ENCODE measurements at places on chromosomes 2 and 18.

DNA sequence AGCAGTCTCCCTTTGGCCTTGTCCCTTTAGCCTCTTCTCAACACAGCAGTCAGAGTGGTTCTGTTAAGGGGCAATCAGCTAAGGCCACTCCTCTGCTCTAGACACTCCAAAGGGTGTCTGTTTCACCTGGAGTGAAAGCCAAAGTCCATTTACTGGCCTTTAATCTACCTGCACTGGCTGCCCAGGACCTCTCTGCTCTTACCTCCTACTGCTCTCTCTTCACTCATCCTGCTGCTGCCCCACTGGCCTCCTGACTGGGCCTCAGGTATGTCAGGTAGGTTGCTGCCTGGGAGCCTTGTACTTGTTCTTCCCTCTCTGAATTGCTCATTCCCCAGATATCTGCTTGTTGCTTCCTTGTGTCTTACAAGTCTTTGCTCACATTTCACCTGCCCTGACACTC is 68.2 kb downstream of the PIKFYVE start:
- DNase-seq: no peak

GRCh38 chr18:36942264-36942663 is 113.3 kb downstream of the KIAA1328 start:
- DNase-seq: no peak

DNA sequence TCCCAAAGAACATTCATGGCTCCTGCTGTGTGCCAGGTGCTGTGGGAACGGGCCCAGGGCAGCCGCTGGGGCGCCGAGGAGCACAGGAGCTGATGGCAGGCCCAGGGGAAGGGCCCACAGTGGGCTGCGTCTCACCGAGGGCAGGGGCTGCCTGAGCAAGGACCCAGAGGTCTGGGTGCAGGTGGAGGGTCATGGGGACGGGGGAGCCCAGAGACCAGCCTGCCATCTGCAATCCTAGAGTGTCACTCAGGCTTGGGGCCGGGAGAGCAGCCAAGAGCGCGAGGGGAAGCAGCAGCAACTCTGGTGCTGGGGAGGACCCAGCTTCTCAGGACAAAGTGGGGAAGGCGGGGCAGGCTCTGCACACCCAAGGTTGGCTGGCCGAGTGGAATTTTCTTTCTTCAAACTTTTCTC is 207.4 kb downstream of the HDAC4 start:
- DNase-seq: no peak

DNA sequence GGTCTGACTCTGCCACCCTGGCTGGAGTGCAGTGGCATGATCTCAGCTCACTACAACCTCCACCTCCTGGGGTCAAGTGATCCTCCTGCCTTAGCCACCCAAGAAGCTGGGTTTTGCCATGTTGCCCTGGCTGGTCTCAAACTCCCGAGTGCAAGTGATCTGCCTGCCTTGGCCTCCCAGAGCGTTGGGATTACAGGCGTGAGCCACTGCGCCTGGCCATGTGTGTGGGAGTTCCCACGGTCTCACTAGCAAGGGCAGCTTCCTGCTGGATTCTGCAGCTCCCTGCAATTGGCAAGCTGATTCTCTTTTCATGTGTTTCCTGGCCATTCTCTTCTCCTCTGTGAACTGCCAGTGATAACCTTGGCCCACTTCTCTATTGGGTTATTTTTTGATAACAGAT is 84.0 kb downstream of the USP40 start:
- DNase-seq: no peak

- no peak for DNase-seq
Measured at GRCh38 chr2:219104107-219105035, 43.6 kb upstream of the IHH start.

DNA sequence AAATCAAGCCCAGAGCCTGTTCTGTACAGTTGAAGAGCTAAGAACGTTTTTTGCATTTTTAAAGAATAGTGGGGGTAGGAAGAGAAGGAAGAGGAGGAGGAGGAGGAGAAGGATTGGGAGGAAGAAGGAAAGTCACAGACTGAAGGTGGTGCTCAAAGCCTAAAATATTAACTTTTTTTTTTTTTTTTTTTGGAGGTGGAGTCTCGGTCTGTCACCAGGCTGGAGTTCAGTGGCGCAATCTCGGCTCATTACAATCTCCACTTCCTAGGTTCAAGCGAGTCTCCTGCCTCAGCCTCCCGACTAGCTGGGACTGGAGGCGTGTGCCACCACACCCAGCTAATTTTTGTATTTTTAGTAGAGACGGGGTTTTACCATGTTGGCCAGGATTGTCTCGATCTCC is 18.3 kb upstream of the KLHL29 start:
- DNase-seq: no peak

GRCh38 chr2:234994438-234995321 is 42.9 kb downstream of the SH3BP4 start:
- DNase-seq: no peak

DNA sequence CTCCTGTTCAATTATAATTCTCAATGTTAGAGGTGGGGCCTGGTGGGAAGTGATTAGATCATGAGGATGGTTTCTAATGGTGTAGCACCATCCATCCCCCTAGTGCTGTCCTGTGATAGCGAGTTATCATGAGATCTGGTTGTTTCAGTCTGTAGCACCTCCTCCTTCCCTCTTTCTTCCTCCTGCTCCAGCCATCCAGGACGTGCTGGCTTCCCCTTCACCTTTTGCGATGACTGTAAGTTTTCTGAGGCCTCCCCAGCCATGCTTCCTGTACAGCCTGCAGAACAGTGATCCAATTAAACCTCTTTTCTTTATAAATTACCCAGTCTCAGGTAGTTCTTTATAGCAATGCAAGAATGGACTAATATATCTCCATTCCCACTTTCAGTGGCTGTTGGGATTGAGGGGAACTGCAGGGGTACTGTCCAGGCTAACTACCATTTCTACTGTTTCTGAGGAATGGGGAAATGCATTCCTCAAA is 19.2 kb downstream of the SPIRE1 start:
- DNase-seq: no peak

DNA sequence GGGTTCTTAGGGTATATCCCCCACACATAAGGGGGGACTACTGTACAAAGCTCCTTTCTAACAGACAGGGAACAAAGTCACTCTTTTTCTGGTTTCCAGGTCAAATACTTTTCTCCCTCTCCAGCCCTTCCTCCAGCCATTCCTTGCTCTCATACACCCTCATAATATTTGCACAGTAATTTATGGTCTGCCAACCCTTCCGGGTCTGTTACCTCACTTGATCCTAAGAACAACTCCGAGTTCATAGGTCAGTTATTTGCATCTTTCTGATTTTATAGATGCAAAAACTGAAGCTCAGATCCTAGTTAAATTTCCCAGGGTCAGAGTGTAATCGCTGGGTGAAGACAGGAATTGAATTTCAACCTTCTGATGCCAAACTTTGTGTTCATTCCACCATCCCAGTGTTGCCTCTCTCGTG is 14.8 kb upstream of the MATN3 start:
- DNase-seq: no peak

GRCh38 chr2:214504599-214505376 is 93.9 kb downstream of the VWC2L start:
- DNase-seq: no peak

DNA sequence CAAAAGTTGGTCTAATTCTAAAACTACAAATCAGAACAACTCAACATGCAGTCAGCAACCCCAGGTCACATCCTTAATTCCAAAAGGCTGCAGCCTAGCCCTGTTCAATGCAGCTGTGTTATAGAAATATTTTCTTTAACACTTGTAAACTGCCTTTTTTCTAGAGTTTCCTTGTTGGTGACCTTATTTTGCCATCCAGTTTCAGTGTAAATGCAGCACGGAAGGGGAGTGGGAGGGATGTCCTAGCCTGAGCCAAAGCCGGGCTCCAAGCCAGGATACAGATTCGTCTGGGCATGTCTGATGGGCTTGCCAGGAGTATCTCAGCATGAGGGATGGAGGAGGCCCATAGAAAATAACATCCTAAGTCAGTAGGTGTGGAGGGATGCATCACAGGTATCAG is 17.7 kb upstream of the SP3 start:
- no peak for DNase-seq

- no peak for DNase-seq
Measured at GRCh38 chr2:153474407-153474806, 4.2 kb downstream of the RPRM start.

- DNase-seq: no peak
Measured at GRCh38 chr2:144570566-144570965, 50.6 kb upstream of the ZEB2 start.

GRCh38 chr2:214830794-214831346 is 21.4 kb upstream of the BARD1 start:
- DNase-seq: no peak

DNA sequence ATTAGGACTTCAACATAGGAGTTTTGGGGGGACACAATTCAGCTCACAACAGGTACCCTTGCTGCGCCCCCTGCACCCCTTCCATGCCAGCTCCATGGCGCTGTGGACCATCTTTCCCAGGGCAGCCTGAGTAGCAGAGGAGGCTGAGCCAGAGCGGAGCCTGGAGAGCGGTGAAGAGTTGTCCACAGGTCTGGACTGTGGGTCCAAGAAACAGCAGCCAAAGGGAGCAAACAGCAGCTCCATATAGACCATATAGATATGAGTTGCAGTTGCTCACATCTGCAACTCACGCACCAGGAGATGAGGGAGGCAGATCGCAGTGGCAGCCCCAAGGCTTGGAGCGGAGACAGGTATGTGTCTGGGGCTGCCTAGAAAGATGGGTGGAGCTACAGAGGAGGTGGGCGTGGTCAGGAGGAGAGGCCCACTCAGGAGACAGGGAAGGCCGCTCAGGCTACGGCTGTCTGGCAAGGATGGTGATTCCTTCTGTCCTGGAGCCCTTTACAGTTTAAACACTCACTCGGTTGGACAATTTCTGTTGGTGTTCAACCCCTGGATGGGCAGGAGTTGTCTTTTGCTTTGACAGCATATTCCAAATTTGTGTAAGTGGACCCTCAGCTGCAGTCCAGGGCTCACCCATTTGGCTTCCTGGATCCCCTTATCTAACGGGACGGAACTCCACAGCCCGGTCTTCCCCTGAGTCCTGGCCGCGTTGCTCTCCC is 155.1 kb downstream of the LPIN1 start:
- no peak for DNase-seq

All from cortex of kidney (tissue), 1 donor.